ENCODE measurements at places on chromosomes 1 and 21.

DNA sequence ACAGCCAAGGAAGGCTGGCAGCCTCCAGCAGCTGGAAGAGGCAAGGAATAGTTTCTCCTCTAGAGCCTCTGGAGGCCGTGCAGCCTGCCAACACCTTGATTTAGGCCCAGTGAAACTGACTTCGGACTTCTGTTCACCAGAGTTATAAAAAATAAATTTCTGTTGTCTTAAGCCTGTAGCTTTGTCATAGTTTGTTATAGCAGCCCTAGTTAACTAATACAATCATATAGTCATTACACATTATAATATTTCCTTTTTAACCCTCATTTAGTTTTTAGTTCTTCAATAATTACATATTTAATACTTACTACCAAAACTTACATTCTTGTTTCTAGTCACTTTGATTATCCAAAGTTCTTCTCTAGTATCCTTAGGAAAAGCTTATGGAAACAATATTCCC lies 20.3 kb downstream of the NOS1AP start:
- DNase-seq, result no peak

GRCh38 chr1:145962157-145963102 lies 1.9 kb downstream of the ANKRD34A start:
- DNase-seq, result no peak

- no peak for DNase-seq
These were observed 15.9 kb upstream of the POGZ start for GRCh38 chr1:151475175-151475574.

- no peak for DNase-seq
These were observed 83.8 kb upstream of the ETS2 start for GRCh38 chr21:38721958-38722357.

DNA sequence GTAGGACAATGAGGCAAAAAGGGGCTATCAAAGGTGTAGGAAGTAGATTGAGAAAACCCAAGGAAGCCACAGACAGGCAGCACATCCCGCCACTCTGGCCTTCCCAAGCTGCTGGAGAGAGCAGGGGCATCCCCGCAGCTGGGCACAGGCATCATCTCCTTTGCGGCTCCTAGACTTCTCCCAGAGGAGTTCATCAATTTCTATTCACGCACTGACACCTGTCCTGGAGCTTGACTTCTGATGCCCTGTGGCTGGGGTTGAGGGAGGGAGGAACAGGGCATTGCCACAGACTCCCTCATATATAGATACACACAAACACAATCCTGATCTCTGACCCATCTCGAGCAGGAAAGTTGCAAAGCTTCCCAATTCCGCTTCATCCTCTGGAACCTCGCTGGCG lies 1.9 kb upstream of the TFAP2E start:
- DNase-seq, result no peak
